ENCODE measurements at places on chromosomes 5 and 9.

DNA sequence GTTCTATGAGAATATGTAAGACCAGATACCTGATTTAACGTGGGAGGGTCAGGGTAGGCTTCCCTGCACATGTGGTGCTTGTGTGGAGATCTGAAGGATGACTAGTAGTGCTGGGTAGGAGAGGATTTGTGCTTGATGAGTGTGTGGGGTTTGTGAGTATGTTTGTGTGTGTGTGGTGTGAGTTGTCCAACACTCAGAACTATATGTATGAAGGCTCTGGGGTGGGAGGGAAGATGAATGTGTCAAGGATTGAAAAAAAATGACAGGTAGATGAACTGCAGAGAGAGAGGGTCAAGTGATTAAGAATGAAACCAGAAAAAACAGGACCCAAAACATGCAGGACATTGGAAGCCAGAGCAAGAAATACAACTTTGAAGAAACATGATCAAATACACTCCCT, 154.6 kb upstream of the NR3C1 start:
- DNase-seq = no peak

- DNase-seq = no peak
Observed at GRCh38 chr5:170361116-170361515, 28.1 kb downstream of the KCNMB1 start.

DNA sequence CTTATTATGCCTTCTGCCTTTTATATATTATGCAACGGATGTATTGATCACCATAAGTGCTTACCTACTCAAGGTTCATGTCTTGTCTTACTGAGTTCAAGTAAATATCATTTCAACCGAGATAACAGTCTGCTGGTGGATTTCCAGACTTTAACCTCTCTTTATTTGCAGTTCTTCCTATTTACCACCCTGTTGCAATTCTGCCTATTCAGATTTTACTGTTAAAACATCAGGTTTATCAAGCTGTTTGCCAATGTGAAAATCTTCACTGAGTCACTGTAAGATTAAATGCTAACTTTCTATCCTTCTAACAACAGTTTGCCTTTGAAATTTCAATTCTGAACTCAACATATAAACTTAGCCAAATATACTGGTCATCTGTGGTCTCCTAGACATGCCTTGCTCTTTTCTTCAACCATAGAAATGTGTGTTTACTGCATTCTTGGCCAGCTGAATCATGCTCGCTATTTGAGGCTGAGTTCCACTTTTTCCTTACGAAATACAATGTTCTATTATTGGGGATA, 471.7 kb upstream of the RORB start:
- DNase-seq = no peak

DNA sequence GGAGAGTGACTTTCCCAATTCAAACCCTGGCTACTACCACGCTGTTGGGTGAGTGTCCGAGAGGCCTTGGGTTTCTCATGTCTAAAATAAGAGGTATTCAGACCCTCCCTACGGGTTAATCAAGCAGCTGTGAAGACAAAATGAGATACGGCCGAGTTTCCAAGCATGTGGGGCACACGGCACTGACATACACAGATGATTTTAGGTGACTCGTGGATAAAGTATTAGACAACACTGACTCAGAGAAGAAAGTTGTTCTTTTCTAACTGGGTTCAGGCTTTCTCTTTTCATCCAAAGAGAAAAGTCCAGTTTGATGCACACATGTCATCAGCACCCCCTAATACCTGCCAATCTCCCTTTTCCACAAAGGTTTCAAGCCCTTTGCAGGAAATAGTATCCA, 15.6 kb downstream of the FOXI1 start:
- no peak for DNase-seq

DNA sequence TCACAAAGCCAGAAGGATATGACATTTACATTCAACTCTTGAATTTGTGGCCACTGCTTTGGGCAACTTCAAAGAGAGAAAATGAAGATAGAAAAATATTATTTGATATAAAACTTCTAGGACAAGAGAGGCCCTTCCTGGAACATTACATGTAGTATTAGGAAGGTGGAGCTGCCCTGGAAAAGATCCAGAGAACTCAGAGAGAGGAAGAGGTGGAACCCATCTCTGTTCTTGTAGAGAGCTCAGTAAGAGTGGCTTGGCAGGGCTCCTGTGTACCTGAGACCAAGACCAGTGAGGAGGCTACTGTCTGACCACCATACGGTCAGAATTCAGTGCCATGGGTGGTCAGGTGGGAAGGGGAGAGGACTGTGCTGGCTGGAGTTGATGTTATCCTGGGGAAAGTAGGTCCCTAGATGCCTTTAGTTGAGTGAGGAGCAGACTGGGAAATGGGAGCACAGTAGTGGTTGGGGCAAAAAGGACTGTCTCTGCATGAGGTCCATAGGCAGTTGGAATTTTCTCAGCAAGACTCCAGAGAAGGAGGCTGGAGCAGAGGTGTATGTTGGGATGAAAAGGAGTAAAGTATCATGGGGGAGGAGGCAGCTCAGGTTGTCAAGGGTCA, 7.6 kb downstream of the TGFBI start:
- DNase-seq = no peak

Measured in frontal cortex (tissue), 4 donors.